NCI-H1092 (cell line): ENCODE measurements at places on chromosomes 11 and 22.

GRCh38 chr22:44584256-44584902 is 86.3 kb upstream of the RTL6 start:
- no peak for DNase-seq

- DNase-seq, result no peak
These were observed 1.7 kb upstream of the DIXDC1 start for GRCh38 chr11:111935317-111936039.

DNA sequence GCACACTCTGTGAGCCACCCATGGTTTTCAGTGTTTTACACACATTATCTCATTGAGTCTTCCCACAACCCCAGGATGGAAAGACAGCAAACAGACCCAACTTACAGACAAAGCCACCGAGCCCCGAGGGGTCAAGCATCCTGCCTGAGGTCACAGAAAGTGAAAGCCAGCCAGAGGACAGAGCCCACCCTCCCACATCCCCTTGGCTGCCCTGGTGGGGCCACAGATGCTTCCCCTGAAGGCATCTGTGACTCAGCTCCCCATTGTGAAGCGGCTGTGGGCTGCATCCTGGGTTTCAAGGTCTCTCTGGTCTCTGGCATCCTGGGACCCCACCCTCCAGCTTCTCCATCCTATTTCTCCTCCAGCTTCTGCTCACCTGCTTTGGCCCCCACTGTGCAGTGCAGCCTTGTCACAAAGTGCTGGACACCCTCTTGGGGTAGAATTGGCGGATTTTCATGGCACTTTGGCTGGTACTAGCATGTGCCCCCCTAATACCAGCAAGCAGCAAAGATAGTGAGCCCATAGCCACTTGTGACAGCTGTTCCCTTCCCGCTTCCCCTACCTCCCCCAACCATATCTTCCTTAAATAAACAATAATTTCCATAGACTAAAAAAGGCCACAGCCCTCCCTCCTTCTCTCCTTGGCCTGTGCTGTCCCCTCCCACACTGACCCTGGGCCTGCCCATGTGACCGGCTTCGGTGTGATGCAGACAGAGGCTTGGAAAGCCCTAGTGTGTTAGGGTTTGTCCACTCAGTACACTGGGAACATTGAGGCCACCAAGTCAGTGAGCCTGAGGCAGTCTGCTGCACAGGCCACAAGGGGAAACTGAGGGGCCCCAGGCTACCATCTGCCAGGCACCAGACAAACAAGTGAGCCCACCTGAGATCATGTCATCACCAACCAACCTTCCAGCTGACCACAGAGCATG is 53.9 kb upstream of the SHISAL1 start:
- no peak for DNase-seq

DNA sequence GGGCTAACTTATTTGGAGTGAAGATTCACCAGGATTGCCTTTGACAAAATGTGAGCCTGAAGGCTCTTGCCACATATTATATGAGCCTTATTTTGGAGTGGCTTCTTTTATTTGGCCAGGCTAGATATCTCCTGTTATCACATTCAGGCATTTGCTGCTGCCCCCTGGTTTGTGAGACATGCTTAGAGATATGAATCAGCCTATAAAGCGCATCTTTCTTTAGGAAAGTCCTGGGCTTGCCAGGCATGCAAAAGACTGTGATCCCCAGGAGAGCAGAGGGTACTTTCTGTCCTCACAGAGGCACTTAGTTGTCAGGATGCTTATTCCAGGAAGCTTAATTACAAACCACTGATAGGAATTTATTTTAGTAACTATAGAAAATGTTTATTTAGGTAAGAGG is 333.3 kb downstream of the FAT3 start:
- DNase-seq, result no peak

DNA sequence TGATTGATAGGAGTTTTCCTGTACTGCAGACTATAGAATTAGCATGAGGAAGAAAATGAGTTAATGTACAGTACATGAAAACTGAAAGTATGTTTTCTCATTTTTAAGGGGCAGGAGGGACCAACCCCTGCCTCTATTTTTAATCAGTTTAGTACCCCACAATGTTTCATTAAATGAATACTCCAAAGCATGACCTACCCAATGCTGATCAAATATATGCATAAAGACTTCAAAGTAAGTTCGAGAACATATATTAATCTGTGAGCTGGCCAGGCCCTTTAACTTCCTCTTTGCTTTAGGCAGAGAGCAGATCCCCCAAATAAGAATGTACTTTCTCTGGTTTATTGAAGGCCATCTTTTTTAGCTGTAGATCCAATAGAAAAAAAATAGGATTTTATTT is 161.0 kb downstream of the FCHSD2 start:
- no peak for DNase-seq

- no peak for DNase-seq
These were observed 89.9 kb downstream of the ARHGAP32 start for GRCh38 chr11:129102225-129102624.

- no peak for DNase-seq
These were observed 181.2 kb downstream of the CSNK2A3 start for GRCh38 chr11:11171854-11172253.

DNA sequence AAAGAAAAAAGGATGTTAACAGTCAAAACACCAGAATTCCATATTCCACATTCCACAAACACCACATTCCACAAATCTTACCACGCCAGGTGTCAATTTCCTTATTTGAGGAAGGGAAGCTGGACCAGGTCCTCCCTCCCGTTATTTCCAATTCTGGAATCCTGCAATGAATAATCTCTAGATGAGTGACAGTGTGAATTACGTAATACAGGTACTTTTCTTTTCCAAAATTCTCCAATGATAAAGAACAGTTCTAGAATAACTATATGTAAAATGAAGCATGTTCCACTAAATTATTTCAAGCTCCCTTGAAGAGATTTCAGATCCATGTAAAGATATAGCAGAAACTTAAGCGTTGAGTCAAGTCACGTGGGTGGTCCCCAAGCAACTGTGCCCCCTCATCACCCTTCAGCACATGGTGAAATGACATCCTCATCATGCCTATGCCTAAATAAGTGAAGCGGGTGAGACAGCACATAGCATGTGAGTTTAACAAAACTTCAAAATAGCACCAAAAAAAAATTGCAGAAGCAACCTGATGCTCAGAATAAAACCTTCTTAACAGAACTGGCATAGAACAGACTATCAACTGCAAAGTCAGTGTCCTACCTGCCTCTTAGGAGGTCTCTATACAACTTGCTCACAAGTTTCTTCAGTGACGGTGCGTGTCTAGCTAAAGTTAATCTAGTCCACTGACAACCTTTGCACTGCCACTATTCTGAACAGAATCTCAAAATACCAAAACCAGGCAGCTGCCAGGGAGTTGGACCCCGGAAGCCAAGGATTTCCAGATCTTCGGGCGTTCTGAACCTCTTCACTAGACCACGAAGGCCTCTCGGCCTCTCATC is 876 bp downstream of the NFRKB start:
- peak; percentile 28 for DNase-seq

DNA sequence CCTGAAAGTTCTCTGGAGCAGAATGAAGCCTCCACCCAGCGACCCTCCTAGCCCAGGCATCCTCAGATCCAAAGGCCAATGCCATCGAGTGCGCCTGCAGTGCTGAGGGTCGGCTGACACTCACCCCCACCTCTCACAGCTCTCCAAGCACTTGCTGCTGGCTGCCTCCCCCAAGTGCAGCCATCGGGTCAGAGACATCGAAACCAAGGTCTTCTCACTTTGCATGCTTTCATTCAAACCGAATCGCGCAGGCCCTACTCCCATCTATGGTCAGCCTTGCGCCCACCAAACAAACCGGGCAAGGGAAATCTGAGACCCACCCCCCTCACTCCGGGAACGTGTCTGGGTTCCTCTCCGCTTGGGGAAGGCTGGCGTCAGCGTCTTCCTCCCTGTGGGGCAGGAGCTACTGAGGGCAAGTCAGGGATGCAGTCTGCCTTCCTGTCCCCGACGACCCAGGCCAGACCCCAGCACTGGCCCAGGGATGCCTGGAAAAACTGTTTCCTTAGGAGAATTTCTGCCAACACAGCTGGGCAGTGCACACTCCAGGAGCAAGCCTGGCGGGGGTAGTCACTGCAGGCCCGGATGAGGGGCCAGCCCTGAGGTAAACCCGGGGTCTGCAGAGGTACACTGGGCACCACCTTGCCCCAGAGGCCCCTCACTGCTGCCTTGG is 7.0 kb downstream of the WNT7B start:
- no peak for DNase-seq

- DNase-seq, result no peak
These were observed 100.8 kb downstream of the TRAF6 start for GRCh38 chr11:36409152-36409816.

GRCh38 chr11:118581057-118581456 is 8.8 kb downstream of the ARCN1 start:
- DNase-seq, result no peak

- DNase-seq, result no peak
These were observed 37.4 kb downstream of the SMC1B start for GRCh38 chr22:45376009-45376408.

GRCh38 chr11:19225581-19225980 is 15.2 kb downstream of the E2F8 start:
- no peak for DNase-seq

- DNase-seq, result no peak
These were observed 1400.8 kb upstream of the TENM4 start for GRCh38 chr11:80841675-80842074.

GRCh38 chr11:64044730-64045393 is 9.1 kb downstream of the FLRT1 start:
- DNase-seq, result peak; percentile 54

GRCh38 chr11:2524446-2525165 is 79.8 kb downstream of the KCNQ1 start:
- no peak for DNase-seq

DNA sequence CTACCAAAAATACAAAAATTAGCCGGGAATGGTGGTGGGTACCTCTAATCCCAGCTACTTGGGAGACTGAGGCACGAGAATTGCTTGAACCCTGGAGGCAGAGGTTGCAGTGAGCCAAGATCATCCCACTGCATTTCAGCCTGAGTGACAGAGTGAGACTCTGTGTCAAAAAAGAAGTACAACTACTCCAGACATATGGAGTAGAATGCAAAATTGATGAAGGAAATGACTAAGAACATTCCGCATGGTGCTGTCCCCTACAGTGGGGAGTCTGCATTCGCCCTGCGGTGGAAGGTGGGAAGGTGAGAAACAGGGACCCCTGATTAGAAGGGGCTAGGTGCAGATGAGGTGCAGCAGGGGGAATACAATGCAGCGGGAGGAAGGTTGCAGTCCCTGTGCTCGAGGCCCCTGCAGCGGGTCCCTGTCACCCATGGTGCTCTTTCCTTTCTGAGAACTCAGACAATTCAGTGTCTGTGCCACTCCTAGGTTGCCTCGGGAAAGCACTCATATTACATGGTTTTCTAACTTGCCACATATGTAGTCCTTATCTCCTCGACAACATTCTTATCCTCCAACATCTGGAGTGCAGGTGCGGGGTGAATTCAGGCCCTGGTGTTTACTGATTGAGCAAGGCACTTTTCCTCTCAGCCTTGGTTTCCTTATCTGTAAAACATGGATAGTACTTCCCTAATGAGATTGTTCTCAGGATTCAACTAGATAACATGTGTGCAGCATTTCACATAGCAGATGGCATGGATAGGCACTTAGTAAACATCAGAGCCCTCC is 5.2 kb downstream of the POLD4 start:
- DNase-seq, result no peak

DNA sequence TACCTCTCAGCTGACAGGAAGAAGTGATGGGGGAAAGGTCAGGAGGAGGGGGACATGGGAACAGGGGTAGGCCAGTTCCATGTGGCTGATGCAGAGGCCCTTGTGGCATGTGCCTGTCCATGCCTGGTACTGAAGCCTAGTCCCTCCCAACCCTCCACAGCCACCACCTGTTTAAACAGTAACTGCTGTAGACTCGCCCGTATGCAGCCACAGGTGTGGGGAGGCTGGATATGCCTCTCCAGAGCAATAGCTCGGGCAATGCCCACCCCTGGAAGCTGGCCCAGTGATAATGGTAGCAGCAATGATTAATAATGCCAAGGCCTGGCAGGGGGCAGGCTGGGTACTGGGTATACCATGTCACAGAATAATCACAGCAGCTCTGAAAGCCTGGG is 2.3 kb downstream of the SMTN start:
- DNase-seq, result peak; percentile 92

DNA sequence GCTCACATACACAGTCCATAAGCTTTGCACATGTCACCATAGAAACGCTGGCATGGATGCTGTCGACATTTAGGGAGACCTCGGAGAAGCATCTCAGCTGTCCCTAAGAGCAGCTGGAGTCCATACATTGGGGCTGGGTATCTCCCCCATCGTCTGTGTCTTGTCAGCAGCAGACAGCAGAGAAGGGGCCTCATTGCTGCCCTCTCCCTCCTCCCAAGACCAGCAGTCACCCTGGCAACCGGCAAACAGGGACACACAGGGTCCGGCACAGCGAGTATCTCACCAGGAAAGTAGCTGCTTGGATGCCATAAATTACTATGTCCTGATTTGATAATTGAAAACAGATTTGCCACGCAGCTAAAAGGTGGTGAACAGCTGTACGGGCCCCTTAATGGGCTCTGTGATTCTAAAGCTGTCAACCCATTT is 84.4 kb downstream of the CD44 start:
- peak; percentile 3 for DNase-seq

DNA sequence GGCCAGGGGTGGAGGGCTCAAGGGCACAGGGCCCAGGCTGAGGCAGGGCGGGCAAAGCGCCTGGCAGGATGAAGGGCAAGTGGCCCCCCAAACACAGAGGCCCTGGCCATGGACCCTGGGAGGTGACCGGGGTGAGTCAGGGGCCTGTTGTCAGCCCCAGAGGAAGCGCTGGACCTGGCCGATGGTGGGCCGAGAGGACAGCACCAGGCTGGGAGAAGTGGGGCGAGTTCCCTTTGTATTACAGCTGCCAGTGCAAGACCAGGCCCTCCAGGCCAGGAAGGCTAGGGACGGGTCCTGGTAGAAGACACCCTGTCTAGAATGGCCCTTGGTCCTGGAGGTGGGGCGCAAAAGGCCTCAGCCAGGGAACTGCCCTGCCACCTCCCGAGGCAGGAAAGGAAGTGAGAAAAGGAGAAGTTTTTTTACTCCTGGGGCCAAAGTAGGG is 12.8 kb downstream of the CXCR5 start:
- no peak for DNase-seq

DNA sequence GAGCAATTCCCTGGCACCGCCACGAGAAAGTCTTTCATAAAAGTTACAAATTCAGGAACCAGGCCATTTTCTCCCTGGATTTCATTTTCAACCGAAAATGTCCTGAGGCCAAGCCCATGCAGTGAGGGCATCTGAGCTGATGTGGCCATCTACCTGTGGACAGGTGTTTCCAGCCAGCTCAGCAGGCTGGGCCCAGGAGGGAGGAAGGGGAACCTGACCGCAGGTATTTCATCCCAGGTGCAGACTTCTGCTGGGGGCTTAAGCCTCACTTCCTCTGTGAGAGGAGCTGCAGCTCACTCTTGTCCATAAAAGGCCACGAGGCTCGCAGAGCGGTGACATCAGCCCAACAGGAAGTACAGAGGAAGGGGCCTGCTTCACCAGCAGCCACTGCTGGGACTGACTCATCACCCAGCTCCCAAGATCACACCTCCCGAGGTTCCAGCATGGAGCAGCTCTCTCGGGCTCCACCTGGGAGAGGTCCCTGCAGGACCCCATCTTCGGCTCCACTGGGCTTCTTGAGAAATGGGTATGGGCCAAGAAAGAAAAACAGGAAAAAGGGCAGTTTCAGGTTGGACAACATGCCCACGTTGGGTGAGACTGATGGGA is 56.4 kb downstream of the MYH9 start:
- DNase-seq, result no peak

- DNase-seq, result no peak
These were observed 7.0 kb upstream of the NEFH start for GRCh38 chr22:29473001-29473400.

- DNase-seq, result no peak
These were observed 442.9 kb downstream of the INSC start for GRCh38 chr11:15557457-15558230.

- no peak for DNase-seq
These were observed 43.7 kb downstream of the ISX start for GRCh38 chr22:35109616-35110015.
